ENCODE measurements at places on chromosomes 13 and 19.

- DNase-seq: no peak
These were observed 4.6 kb downstream of the DAPK3 start for GRCh38 chr19:3966051-3967017.

DNA sequence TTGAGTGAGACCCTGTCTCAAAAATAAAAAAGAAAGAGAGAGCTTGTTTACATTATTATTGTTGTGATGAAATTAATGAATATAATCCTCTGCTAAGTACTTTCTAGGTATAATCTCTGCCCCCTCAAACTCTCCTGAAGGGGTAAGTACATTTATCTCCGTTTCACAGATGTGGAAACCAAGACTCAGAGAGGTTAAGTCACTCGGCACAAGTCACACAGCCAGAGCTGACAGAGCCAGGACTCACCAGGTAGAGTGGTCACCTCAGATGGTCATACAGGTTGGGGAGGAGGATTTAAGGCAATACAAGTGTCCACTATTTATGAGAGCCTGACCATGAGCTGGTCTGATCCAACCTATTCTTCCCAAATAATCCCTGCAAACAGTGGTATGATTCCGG, 15.2 kb upstream of the LYPD3 start:
- no peak for DNase-seq

DNA sequence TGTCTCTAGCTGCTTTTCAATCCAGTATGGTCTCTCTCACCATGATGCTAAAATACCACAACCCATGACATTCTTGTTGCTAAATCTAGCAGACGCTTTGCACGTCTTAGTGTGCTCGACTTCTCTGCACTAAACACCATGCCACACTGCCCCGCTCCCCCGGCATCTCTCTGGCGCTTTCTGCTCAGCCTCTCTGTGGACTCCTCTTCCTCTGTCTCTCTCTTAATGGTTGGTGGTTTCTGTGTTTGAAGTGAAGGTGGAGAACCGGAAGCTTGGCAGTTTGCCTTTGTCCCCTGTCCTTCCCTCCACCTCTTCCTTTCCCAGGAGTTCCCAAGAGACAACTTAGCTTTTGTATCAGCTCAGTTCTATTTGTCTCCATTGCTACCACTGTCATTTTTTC, 8.8 kb downstream of the ERCC5 start:
- no peak for DNase-seq

- no peak for DNase-seq
These were observed 3.0 kb downstream of the IRS2 start for GRCh38 chr13:109783447-109783814.
